T-helper 9 cell (primary cell): ENCODE measurements at places on chromosomes 11 and 22.
A peak's percentile ranks its signal among the peaks of the same experiment; 100 is the strongest.

GRCh38 chr22:19540394-19540793, 16.2 kb upstream of the CLDN5 start:
- DNase-seq: no peak

DNA sequence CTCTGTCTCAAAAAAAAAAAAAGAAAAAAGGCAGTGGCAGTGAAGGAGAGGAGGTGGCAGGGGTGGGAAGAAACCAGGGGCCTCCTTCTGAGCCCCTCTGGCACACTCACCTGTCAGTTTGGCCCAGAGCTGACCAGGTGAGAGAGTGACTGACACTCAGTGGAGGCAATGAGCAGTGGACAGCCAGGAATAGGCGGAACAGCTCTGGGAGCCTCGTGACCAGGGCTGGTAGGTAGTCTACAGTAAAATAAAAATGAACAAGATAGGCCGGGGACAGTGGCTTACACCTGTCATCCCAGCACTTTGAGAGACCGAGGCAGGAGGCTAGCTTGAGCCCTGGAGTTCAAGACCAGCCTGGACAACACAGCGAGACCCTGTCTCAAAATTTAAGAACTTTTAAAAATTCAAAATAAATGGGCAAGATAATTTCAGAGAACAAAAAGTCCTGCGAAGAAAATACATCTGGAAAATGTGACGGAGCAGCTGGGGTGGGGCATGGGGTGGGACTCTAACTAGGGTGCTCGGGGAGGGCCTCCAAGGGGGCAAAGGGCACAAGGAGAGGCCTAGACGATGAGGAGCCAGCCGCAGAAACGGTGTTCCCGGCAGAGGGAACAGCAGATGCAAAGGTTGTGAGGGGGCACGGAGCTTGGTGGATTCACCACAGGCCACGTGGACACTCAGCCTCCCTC, 3.8 kb upstream of the PDXP start:
- DNase-seq: no peak

DNA sequence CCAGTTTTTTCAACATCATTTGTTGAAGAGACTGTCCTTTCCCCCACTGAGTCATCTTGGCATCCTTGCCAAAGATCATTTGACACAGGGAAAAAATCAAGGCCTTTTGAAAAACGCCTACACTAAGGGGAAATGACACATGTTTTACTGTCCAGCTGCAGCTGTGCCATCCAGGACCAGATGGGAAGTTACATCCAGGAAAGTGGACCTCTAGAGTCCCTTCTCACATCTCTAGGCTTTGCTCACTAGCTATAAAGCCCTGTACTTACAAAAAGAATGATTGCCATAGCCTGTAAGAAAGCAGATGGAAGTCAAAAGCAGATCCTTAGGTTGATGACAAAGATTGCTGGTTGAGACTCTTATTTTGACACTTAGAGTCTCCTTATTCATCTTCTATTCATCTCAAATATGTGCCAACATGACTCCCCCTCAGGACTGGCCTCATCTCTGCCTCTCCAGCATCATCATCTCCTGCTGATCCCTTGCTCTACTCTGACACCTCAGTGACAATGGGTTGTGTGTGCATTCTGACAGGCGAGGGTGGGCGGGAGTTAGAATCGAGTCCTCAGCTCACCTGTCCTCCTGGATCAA, 22.8 kb downstream of the OSBP2 start:
- no peak for DNase-seq

DNA sequence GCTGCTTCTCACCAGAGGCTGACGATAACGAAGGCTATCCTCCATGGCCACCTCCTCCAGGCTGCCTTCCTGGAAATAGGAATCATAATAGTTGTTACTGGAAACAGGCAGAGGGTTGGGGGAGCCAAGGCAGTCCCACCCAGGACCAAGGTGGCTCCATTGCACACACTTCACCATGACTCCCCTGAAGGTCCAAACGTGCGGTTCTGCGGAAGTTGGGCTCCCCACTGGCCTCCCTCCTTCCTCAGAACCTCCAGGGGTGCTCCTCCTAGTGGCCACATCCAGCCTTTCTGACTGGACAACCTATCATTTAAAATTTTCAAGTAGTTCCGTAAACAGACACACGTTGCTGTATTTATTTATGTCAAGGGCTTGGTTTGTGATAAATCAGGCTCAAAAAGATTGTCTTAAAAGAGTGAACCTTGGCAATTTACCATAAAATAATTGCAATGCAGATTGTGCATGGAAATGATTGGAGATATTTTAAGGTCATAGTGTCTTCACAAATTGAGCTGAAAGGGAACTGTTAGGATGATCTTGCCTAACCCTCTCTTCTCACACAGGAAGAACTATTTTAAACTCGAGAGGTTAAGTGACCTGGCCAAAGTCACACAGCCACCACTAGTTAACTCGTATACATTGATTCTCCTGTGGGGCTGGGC, 1.4 kb upstream of the TCN2 start:
- peak; percentile 8 for DNase-seq

- DNase-seq: no peak
Measured at GRCh38 chr11:7967826-7968225, 2.6 kb upstream of the NLRP10 start.

DNA sequence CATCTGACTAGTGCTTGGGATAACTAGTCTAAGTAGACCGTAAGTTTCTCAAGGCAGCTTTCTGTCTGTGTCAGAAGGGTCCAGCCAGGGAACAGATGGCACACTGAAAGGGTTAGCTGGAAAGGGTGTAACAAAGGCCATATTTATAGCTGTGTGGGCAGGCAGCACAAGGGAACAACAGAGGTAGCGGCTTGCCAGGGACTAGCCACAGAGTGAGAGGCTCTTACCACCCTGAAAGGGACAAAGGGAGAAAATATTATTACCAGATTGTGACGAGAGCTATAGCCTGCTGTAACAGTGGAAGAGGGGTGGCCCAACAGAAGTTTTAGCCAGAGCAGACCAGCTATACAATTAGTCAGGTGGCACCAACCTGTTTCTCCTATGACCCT, 129.4 kb downstream of the CCDC34 start:
- no peak for DNase-seq

- DNase-seq: no peak
Measured at GRCh38 chr11:100445231-100445735, 241.8 kb upstream of the ARHGAP42 start.

- no peak for DNase-seq
Measured at GRCh38 chr11:122099374-122100036, 16.5 kb downstream of the BLID start.

DNA sequence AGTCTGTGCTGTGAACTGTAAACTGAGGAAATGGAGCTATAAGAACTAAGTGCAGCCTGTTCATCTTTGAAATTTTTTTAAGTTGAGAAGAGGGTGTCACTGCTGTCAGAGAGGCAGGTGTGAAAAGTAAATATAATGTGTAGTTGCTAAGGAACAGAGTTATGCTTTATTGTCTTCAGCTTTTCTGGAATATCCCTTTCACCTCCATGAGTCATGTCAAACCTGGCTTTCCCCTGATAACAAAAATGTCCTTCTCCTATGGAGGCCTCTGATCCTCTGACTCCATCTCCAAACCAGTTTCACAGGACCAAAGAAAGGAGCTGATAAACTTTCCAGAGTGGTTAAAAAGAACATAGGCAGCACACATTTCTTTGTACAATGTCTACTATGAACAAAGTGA, 12.8 kb upstream of the MUC15 start:
- DNase-seq: no peak

DNA sequence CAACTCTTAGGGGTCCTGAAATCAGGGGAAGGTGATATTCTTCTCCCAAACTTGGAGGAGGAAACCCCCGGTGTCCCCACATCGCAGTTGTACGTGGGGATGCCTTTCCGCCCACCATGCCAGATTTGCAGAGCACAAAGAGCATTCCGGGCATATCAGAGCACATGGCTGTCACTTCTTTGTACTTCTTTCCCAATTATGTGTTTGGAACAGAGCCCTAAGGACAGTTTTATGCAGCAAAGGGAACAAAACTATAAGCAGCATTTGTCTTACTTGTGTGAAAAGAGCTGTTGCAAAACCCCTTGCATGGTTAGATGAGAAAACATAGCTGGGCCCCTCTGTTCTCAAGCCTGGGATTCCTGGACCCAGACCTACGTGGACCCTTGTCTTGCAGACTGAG, 41.2 kb downstream of the NTM start:
- no peak for DNase-seq

- peak; percentile 21 for DNase-seq
Measured at GRCh38 chr22:30324014-30324730, 2.6 kb downstream of the TBC1D10A start.

GRCh38 chr11:23359297-23359696, 499.0 kb upstream of the CCDC179 start:
- no peak for DNase-seq

DNA sequence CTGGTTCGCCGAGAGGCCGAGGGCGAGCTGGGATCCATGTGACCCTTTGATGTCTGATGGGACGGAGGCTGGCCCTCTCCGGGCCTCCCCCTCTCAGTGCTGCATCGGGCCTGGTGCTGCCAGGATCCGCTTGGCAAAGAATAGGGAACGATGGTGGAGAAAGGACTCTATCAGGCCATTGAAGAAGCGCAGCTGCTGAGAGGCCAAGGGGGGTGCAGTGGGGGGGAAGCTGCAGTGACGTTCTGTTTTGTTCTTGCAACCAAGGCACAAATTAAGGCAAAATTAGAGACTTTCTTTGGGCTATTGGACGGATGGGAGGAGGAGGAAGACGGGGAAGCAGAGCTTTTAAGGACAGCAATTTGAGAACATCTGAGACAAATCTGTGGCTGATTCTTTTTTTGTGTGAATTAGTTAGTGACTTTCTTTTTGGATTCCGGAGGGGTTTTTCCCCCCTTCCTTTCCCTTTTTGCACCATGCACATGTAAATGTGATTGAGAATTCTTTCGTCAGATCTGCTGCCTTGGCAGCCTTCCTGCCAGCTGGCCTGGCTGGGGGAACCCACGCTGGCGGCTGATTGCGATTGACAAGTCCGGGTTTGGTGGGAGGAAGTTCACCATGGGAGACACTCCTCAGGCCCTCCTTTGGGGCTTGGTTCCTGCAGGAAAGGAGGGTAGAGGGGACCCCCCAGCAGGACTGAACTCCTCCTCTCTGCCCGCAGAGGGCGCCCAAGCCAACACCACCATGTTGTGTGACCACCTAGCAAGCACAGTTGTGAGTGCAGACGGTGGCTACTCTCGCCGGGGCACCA, 214.6 kb downstream of the NTM start:
- DNase-seq: no peak

DNA sequence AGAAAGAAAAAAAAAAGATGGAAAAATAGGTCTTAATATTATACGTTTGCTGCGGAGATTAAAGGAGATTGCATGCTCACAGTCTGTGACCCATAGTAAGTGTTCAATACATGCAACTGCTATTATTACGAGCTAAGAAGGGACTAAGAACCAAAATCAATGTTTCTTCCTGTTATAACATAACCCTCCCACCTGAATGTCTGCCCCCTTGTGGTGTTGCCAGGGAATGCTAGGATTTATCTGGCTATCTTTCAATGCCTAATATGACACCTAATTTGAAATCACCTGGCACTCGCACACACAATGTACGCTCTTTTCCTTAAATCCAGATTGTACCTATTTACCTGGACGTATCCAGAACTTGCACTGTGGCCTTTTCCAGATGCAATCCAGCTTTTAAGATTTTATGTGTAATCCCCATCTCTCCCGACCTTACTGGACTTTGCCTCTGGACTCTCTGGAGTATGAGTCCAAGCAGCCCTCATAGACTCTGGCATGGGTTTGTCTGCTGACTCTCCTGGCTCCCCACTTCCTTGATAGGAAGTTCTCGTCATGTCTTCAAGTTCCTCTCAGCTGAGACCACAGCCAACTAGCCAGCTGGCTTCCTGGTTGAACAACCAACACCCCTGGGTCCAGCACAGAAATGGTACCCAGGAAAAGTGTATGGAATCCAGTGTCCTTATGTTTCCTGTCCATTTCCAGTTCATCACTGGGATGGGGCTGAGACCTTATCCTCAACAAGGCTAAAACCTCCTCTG, 151.5 kb downstream of the CCDC34 start:
- DNase-seq: no peak

DNA sequence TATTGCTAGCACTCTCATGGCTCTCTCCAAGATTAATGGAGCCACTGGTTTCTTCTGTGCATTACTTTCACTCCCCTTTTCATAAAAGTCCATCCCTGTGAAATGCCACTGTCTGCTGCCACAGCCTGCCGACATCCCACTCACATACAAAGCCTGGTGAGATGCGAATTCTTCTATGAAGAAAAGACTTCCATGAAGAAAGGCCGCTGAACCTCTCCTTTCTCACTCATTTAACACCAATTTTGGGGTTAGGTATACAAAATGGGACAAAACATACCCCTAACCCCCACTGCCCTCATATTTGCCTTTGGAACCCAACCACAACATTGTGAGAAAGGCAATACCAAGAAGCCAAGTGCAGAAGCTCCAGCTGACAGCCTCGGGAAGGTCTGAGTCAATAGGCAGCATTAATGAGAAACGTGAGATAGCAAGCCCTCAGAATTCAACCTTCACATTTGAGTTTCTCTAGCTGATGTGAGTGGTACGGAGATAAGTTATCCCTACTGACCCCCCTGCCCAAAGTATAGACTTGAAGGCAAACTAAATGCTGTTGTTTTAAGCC, 156.4 kb downstream of the ATG16L2 start:
- DNase-seq: no peak

DNA sequence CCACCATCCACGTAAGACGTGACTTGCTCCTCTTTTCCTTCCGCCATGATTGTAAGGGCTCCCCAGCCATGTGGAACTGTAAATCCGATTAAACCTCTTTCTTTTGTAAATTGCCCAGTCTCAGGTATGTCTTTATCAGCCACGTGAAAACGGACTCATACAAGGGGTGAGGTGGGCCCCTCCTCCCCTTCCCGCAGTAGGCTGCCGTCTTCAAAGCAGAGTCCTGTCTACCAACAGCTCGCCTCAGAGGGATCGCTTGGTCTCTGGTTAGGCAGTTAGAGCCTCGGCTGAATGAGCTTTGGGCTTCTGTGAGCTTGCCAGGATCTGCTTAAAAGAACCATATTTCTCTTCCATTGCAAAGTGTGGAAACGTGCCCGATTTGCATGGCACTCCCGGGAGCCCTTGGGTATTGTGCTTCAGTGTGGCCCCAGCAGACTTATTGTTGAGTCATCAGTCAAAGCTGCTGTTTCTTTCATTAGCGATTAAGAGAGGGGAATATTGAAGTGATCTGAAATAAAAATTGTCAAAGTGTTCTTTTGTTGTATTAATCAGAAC, 338.3 kb downstream of the TBC1D22A start:
- no peak for DNase-seq

DNA sequence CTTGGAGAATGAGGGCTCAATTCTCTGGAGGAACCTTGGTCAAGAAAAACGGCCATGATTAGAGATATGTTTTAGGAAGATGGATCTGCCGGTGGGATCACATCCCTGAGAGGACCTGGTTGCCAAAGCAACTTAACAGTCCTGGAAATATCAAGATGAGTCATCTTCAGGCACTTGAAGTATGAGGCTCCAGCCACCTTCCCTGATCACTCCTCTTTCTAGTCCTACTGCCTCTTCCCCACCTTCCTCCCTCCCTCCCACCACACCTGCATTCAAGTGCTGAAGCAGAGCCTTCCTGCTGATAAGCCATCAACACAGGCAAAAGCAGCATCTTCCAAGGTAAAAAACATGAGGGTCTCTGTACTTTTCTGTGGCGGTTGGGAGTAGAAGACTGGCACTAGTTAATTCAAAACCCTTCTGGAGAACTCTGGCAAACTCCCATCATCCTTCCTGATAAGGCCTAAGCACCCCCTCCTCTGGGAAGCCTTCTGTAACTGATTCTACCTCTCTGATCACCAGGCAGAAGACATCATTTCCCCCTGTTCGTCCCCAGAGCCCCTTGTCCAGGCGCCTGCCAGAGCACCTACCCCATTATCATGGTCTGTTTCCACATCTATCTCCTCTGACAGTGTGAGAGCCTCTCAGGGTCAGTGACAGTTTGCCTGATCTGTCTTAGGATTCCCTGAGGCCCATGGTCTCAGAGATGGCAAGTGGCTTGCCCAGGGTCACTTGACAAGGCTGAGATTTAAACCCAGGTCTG, 79.8 kb downstream of the CLPB start:
- no peak for DNase-seq
